ENCODE measurements at places on chromosomes 7 and 10.

DNA sequence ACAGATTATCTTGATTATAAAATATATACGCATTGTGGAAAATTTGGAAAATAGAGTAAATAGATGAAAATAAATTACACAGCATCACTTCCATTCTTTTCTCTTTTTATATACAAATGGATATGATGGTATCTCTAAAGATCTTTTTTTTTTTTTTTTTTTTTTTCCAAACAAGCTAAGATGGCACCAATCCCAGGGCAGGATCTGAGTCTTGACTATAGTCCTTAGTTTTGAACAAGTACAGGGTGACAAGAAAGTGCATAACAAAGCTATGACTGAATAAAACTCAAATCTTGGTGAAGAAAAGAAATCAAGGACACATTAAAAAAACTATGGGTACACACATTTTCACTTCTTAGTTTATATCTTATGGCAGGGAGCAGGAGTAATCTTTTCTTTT, 42.6 kb upstream of the FAM133B start:
- DNase-seq = no peak
- H3K4me3 ChIP-seq = no peak overlapping the region
- peaks cover 7% of the 10 kb centered on the region for H3K36me3 ChIP-seq
- H3K27me3 ChIP-seq = no peaks in the 10 kb centered on the region

DNA sequence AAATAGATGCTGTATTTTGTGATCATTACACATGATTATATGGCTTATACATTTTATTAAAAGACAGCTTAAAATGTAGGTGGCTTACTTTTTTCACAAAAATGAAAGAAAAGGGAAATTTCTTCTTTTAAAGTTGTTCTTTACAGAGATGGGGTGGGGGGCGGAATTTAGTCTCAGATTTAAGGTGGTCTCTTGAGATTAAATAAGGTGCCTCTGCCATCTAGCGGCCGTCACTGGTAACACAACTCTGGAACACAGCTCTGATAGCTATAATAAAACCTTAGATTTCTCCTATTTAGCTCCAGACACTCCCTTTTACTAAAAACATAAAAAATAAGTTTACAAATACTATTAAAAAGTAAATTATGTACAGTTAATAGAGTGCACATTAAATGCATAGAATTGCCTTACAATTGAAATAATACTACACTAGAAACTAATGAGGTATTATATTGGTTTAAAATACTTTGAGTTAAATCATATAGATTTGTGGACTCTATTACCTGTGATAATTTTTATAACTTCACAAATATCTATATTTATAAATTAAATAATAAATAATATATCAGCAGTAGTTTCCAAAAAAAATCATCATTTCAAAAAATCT, 210.9 kb downstream of the DGKB start:
- no peak for DNase-seq
- H3K36me3 ChIP-seq = no peaks in the 10 kb centered on the region
- no peak overlapping the region for H3K4me3 ChIP-seq
- H3K4me1 ChIP-seq = no peaks in the 10 kb centered on the region

DNA sequence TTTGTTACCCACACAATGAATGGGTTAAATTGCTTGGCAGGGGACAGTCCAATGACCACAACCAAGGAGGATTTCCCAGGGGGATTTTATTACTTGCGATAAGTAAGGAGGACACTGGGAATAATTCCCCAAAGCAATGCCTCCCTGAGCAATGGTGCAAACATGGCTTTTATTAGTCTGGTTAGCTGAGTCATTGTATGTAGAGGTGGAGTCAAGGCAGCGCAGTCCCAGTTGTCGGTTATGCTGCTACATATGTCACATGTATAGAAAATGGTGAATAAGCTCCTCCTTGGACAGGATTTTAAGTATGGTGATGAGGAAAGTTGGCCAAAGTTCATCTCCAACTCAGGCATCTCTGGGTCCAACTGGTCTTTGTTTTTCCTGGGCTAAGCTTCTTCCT, 3.9 kb upstream of the TRIM4 start:
- DNase-seq = no peak
- H3K36me3 ChIP-seq = no peaks in the 10 kb centered on the region
- no peaks in the 10 kb centered on the region for H3K27me3 ChIP-seq
- no peak overlapping the region for H3K27ac ChIP-seq

DNA sequence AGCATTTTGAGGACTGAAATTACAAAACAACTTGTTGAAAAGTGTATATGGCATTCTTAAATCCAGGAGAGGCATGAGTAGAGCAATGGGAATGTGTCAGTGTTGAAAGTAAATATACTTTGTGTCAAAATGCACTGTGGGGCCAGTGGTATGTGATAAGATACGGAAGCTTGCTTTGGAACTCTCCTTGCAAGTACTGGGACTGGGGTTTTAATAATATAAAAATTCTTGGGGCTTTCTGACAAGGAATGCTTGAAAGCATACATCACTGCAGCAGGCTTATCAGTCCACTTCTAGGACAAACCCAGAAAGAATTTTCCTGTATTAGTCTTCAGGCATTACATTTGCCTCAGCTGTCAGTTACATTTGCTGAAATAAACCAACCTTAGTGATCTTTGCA, 472.8 kb upstream of the FZD8 start:
- no peak overlapping the region for H3K4me3 ChIP-seq
- no peaks in the 10 kb centered on the region for H3K4me1 ChIP-seq
- no peak overlapping the region for H3K27ac ChIP-seq
- DNase-seq = no peak

- H3K4me1 ChIP-seq = no peaks in the 10 kb centered on the region
- no peak overlapping the region for H3K4me3 ChIP-seq
- H3K27ac ChIP-seq = no peak overlapping the region
- H3K27me3 ChIP-seq = no peaks in the 10 kb centered on the region
Observed at GRCh38 chr10:14803827-14804226, 29.1 kb upstream of the FAM107B start.

- no peaks in the 10 kb centered on the region for H3K27me3 ChIP-seq
- no peaks in the 10 kb centered on the region for H3K36me3 ChIP-seq
- H3K27ac ChIP-seq = no peak overlapping the region
- no peak for DNase-seq
Observed at GRCh38 chr10:103840740-103841070, 14.7 kb downstream of the SH3PXD2A start.

DNA sequence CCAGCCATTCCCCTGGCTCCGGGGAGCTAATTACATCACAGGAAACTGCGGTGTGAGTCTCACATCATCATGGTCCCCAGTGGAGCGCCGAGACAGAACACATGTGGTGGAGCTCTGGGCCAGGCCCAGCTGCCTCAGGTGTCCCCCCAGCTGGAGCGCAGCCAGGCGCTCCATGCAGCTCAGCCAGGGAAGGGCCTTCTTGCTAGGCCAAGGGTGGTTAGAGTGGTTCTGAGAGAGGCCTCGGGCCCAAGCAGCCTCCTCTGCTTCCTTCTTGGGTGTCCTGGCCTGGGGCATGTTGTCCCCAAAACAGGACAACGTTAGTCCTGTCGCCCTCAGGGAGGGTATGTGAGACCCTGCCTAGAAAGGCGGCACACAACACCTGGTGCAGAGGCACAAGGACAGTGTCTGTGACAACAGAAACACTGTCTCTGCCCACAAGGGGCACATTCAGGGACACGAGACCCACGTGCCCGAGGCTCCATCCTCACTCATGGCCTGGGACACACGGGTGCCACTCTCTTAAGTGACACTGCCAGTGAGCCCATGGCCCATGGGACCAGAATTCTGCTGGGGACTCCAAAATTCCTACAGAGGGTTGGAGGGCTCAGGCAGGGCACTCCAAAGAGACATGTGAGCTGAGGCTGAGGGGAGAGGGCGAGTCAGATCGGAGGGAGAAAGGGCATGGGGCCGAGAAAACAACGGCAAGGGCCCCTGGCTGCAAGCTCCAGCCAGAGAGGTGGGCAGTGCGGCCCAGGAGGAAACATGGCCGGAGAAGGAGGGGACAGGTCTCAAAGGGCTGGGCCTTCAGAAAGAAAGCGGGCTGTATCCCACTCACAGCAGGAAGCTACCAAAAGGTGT, 37.0 kb upstream of the RET start:
- H3K36me3 ChIP-seq = no peaks in the 10 kb centered on the region
- no peak overlapping the region for H3K4me3 ChIP-seq
- H3K27ac ChIP-seq = no peak overlapping the region
- no peaks in the 10 kb centered on the region for H3K27me3 ChIP-seq
- peak; percentile 71 for DNase-seq
- no peaks in the 10 kb centered on the region for H3K4me1 ChIP-seq

GRCh38 chr7:135480966-135481597, 28.8 kb downstream of the CNOT4 start:
- no peak overlapping the region for H3K4me3 ChIP-seq
- no peaks in the 10 kb centered on the region for H3K4me1 ChIP-seq
- H3K36me3 ChIP-seq = no peaks in the 10 kb centered on the region
- no peak overlapping the region for H3K27ac ChIP-seq

GRCh38 chr10:4775808-4776207, 50.2 kb upstream of the AKR1E2 start:
- no peaks in the 10 kb centered on the region for H3K36me3 ChIP-seq
- H3K4me1 ChIP-seq = peaks cover 12% of the 10 kb centered on the region
- DNase-seq = no peak
- no peak overlapping the region for H3K27ac ChIP-seq
- no peaks in the 10 kb centered on the region for H3K27me3 ChIP-seq

- no peaks in the 10 kb centered on the region for H3K27me3 ChIP-seq
- no peak for DNase-seq
- H3K4me1 ChIP-seq = no peaks in the 10 kb centered on the region
- no peaks in the 10 kb centered on the region for H3K36me3 ChIP-seq
- no peak overlapping the region for H3K27ac ChIP-seq
Observed at GRCh38 chr10:112271982-112272381, 11.2 kb upstream of the TECTB start.

- DNase-seq = no peak
- H3K36me3 ChIP-seq = no peaks in the 10 kb centered on the region
Observed at GRCh38 chr7:35424869-35425495, 171.1 kb upstream of the TBX20 start.

DNA sequence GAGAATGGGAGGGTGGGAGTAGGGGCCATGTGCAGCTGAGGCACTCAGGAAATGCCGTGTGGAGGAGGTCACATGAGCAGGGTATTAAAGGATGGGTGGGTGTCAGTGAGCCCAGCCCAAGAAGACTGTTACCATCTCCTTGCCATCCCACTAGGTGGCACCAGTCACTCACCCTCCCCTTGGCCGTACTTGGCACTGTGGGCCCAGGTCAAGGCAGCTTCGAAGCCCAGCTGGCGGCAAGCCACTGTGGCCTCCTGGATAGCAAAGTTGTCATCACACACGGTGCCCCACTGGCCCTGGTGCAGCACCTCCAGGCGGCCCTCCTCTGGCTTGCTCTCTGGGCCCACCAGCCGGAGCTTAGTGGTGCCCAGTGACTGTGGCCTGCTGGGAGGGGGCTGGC, 5.4 kb downstream of the LOXL4 start:
- peaks cover 33% of the 10 kb centered on the region for H3K4me1 ChIP-seq
- H3K27ac ChIP-seq = no peak overlapping the region
- DNase-seq = peak; percentile 78
- H3K4me3 ChIP-seq = no peak overlapping the region
- peaks cover 4% of the 10 kb centered on the region for H3K27me3 ChIP-seq
- H3K36me3 ChIP-seq = no peaks in the 10 kb centered on the region

Data from suprapubic skin (tissue), 4 donors.